ENCODE measurements at places on chromosomes 5 and 9. TPM values are rescaled to one million over a fixed set of nuclear protein-coding genes. Genes with fewer than 3 reads are reported as not detected.

TMEFF1 gene
- total RNA-seq, result 0.20 TPM

SLC34A1 gene
- 2.1 TPM for total RNA-seq

- no peak for DNase-seq
Observed at GRCh38 chr9:126233913-126234525, 92.6 kb upstream of the MVB12B start.

DNA sequence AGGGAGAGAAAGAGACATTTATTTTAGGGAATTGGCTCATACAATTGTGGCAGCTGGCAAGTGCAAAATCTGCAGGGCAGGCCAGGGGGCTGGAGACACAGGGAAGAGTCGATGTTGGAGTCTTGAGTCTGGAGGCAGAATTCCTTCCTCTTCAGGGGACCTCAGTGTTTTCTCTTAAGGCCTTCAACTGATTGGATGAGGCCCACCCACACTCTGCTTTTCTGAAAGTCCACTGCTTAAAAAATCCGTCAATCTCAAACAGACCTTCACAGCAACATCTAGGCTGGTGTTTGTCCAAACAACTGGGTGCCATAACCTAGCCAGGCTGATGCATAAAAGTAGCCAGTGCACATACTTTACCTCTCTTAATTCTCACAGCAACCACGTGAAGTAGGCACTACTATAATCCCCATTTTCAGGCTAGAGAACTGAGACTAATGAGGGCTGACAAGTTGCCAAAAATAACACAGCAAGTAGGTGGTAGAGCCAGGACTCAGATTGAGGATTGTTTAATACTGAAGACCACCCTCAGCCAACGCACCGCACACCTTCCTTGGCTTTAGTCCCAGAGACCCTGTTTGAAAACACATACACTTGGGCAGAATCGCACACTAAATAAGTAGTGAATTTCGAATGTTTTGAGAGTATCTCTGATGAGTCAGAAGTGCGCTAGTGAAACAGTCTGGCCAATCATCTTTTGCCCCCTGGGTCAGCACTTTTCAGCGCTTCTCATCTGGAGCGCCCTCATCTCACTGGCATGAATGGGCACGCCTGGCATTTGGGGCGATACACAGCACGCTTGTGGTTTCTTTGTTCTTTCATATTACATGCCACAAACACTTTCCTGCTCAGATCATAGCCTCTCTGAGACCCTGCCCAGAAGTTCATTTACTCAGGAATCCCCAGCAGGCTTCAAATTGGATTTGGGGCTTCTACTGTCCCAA, 591.4 kb downstream of the CCDC171 start:
- no peak for DNase-seq

- peak; percentile 20 for DNase-seq
Observed at GRCh38 chr9:121289026-121289771, 21.2 kb downstream of the GSN start.

- DNase-seq, result no peak
Observed at GRCh38 chr5:159005062-159005461, 94.7 kb downstream of the EBF1 start.

DNA sequence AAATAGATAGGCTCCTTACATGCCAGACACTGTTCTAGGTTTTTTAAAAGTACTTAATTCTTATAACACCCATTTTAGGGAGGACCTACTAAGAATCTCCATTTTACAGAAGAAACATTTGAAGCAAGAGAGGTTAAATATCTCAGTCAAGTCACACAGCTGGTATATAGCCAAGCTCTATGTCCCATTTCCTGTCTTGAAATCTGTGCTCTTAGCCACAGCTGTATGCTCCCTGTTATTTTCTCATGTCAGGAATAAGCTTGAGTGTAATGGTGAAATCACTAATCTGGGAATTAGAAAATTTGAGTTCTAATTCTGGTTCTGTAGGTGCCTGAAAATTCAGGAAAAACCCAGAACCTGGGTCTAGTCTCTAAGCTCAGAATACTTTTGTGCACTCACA, 208.7 kb downstream of the BRINP1 start:
- no peak for DNase-seq

DNA sequence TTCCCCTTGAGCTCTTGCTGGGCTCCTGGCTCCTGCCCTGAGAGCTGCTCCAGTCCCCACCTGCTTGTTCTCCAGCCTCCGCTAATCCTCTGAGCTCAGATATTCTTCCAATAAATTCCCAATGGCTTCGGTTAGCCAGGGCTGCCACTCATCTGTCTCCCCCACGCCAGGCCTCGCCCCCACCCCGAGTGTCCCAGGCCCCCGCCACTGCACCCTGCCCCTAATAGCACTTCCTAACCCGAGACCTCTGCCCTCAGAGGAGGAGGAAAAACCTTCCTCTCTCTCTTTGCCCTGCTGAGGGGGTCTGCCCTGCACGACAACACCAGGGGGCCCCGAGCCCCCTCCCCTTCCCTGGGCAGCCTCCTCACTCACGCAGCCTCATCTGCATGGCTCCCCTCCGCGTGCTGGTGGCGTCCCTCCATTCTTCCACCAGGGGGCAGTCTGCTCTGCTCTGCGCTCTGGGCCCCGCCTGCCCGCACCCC, 5.4 kb upstream of the LCN15 start:
- peak; percentile 68 for DNase-seq

FOXD4L5 gene
- 0.43 TPM for total RNA-seq

FBXL7 gene
- total RNA-seq, result not detected

DNA sequence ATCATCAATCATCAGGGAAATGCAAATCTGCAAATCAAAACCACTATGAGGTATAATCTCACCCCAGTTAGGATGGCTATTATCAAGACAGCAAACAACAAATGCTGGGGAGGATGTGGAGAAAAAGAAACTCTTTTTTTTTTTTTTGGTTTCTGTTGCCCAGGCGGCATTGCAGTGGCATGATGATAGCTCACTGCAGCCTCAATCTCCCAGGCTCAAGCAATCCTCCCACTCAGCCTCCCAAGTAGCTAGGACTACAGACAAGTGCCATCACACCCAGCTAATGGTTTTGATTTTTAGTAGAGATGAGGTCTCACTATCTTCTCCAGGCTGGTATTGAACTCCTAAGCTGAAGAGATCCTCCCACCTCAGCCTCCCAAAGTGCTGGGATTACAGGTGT, 5.4 kb upstream of the CNTRL start:
- DNase-seq, result no peak

DNA sequence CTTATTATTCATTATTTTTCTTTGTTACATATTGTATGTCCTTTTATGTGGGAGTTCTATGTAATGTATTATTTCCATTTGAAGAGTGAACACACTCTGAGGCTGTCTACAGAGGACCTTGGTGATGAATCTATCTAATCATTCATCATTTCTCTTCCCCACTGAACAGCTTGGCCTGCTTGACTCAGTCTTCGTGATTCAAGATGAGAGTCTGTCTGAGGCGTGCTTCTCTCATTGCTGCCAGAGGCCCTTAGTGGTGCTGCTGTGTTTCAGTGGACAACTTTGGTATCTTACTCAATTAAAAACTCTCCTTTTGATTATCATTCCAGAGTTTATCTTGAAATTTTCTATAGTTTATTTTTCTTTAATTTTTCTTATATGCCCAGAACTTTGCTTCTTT, 318.1 kb upstream of the DAB2 start:
- DNase-seq, result no peak

DNA sequence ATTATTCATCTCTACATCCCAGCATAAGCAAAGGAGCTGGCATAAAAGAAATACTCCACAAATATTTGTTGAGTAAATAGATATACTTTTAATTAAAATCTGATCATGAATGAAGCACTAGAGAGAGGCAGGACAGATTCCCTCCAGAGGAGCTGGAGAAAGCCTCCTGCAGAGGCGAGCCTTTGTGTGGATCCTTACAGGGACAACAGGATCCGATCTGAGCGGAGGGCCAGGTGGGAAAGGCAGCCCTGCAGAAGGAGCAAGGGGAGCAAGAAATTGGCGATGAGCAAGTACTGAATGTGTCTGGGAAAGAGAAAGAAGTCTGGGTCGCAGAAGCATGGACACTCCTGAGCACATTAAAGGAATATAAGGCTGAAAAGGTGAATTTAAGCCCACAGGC, 69.4 kb downstream of the EBF1 start:
- no peak for DNase-seq

SPATA31D4 gene
- total RNA-seq, result not detected

GRCh38 chr9:93947409-93948070, 7.6 kb downstream of the BARX1 start:
- no peak for DNase-seq

- DNase-seq, result no peak
Observed at GRCh38 chr5:127492854-127493738, 24.3 kb upstream of the PRRC1 start.

- DNase-seq, result no peak
Observed at GRCh38 chr9:90805006-90805996, 3.7 kb downstream of the SYK start.

- no peak for DNase-seq
Observed at GRCh38 chr9:132864691-132865090, 13.4 kb downstream of the AK8 start.

Measured in activated naive CD8-positive, alpha-beta T cell treated with anti-CD3 and anti-CD28 coated beads, Interleukin-2, amount 10 ng/mL, durations not matched to agents 7 days and 5 days (primary cell).